Uterine smooth muscle cell (primary cell): ENCODE measurements at places on chromosomes 12 and 14. TPM values are rescaled to one million over a fixed set of nuclear protein-coding genes. Genes with fewer than 3 reads are reported as not detected.

CAPZA3 gene
- total RNA-seq: not detected in 2 replicates

ACADS gene
- 8.7 and 11.3 TPM in 2 replicates for total RNA-seq

CCDC85C gene
- total RNA-seq: 6.0 and 8.0 TPM in 2 replicates

TMPRSS12 gene
- not detected in 2 replicates for total RNA-seq

NRL gene
- total RNA-seq: 0.55 and 1.00 TPM in 2 replicates

ANKS1B gene
- total RNA-seq: 1.2 TPM in 2 replicates

CLEC1B gene
- not detected in 2 replicates for total RNA-seq

CACNA2D4 gene
- 0.33 and 0.87 TPM in 2 replicates for total RNA-seq

TMEM229B gene
- total RNA-seq: 0.33 and 0.62 TPM in 2 replicates

CPNE6 gene
- not detected in 2 replicates for total RNA-seq

DNAJC22 gene
- total RNA-seq: 2.6 and 4.4 TPM in 2 replicates

HECTD1 gene
- total RNA-seq: 276 and 277 TPM in 2 replicates

SMCO2 gene
- 0.12 and 0.22 TPM in 2 replicates for total RNA-seq

DPPA3 gene
- not detected in 2 replicates for total RNA-seq

FOXN4 gene
- total RNA-seq: not detected in 2 replicates

CNTN1 gene
- 16.2 and 30.8 TPM in 2 replicates for total RNA-seq

KRT72 gene
- total RNA-seq: not detected in 2 replicates

PAH gene
- total RNA-seq: under 0.01 TPM in 1 of 2 replicates, not detected in the other

TUNAR gene
- not detected in 2 replicates for total RNA-seq

CDC42BPB gene
- 80.1 and 96.5 TPM in 2 replicates for total RNA-seq

KRT6A gene
- not detected in 2 replicates for total RNA-seq

PA2G4 gene
- 107 and 254 TPM in 2 replicates for total RNA-seq

PTPN21 gene
- total RNA-seq: 9.0 and 11.0 TPM in 2 replicates

PLEKHG7 gene
- not detected in 2 replicates for total RNA-seq

SBNO1 gene
- total RNA-seq: 37.4 and 41.2 TPM in 2 replicates

KERA gene
- total RNA-seq: not detected in 2 replicates

SARNP gene
- total RNA-seq: 101 and 113 TPM in 2 replicates

ST8SIA1 gene
- total RNA-seq: 0.11 and 0.37 TPM in 2 replicates

RNASE3 gene
- not detected in 2 replicates for total RNA-seq

TRPV4 gene
- total RNA-seq: 0.66 and 2.2 TPM in 2 replicates

CCDC175 gene
- total RNA-seq: not detected in 2 replicates

LIN7A gene
- total RNA-seq: 3.1 and 3.9 TPM in 2 replicates

CYP46A1 gene
- total RNA-seq: 0.11 and 0.37 TPM in 2 replicates

NFATC4 gene
- total RNA-seq: 62.5 and 76.2 TPM in 2 replicates

POTEM gene
- not detected in 2 replicates for total RNA-seq

PIK3C2G gene
- total RNA-seq: not detected in 2 replicates

TNFAIP2 gene
- 29.4 and 42.9 TPM in 2 replicates for total RNA-seq

FAM222A gene
- 0.11 and 0.37 TPM in 2 replicates for total RNA-seq

ZDHHC22 gene
- not detected in 2 replicates for total RNA-seq

FOXG1 gene
- total RNA-seq: under 0.01 TPM in 1 of 2 replicates, not detected in the other

FAM186B gene
- total RNA-seq: 0.12 and 0.22 TPM in 2 replicates

TOMM20L gene
- not detected in 2 replicates for total RNA-seq

MGP gene
- total RNA-seq: 4.0 and 45.0 TPM in 2 replicates

MDGA2 gene
- 0.11 TPM in 1 of 2 replicates, not detected in the other for total RNA-seq

TSPAN11 gene
- under 0.01 and 0.12 TPM in 2 replicates for total RNA-seq

PEBP1 gene
- total RNA-seq: 187 and 207 TPM in 2 replicates

KDM2B gene
- 29.2 and 47.9 TPM in 2 replicates for total RNA-seq

OVCH1 gene
- under 0.01 TPM in 1 of 2 replicates, not detected in the other for total RNA-seq

TMEM260 gene
- 13.4 and 23.2 TPM in 2 replicates for total RNA-seq

NGB gene
- not detected in 2 replicates for total RNA-seq

KRT78 gene
- total RNA-seq: not detected in 2 replicates

KIF26A gene
- total RNA-seq: 1.3 and 1.5 TPM in 2 replicates

IL22 gene
- total RNA-seq: not detected in 2 replicates

HOXC12 gene
- total RNA-seq: not detected in 2 replicates

ENO2 gene
- 29.0 and 38.4 TPM in 2 replicates for total RNA-seq

ESPL1 gene
- 4.2 and 13.4 TPM in 2 replicates for total RNA-seq

KRT5 gene
- 0.22 TPM in 1 of 2 replicates, not detected in the other for total RNA-seq

NYNRIN gene
- 9.1 and 13.2 TPM in 2 replicates for total RNA-seq
